Activated CD4-positive, alpha-beta memory T cell treated with anti-CD3 and anti-CD28 coated beads, Interleukin-2, amount 10 ng/mL, durations not matched to agents 7 days and 5 days (primary cell): ENCODE measurements at places on chromosomes 12 and 14. TPM values are rescaled to one million over a fixed set of nuclear protein-coding genes. Genes with fewer than 3 reads are reported as not detected.

Gene SLC8A3
- total RNA-seq: 0.08 TPM

Gene STAT2
- 304 TPM for total RNA-seq

Gene KRT2
- not detected for total RNA-seq

DNA sequence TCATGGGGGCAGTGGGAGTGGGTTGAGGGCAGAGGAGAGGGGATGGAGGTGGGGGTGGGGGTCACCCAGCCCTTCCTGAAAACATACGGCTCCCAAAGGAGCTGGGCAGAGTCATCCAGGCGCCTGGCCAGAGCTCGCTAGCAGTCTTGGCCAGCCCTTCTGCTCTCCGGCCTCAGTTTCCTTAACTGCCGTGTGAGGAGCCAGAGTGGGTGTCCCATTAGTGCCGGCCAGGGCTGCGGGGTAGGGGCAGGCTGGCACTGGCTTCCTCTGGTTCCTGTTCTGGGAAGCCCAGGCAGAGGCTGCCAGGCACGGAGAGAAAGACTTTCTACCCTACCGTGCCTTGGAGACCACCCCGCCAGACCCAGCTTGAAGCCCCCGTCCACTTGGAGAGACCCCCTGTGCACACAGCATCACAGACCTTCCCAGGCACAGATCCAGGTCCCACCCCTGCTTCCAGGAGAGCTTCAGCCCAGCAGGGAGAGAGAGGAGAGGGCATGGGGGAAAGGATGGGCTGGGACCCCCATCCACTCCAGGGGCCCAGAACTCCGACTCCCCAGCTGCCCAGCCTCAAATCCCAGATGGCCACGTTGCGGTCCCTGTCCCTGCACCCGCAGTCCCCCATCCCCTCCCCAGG, 93.3 kb downstream of the RFLNA start:
- DNase-seq: no peak

DNA sequence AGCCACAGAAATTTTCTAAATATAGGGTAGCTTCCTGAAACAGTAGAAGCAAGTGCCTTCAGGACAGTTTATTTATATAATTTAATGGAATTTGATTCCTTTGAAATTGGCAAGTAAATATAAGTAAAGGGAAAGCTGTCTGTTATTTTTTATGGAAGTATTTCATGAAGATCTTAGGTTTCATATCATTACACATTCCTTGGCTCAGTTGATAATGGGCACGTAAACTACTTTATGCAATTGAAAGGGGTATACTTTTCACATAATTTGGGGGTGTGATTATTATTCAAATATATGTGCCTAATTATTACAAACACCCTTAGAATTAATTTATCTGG, 71.1 kb upstream of the RAP1B start:
- no peak for DNase-seq
